ENCODE measurements at places on chromosomes 7 and 10.

DNA sequence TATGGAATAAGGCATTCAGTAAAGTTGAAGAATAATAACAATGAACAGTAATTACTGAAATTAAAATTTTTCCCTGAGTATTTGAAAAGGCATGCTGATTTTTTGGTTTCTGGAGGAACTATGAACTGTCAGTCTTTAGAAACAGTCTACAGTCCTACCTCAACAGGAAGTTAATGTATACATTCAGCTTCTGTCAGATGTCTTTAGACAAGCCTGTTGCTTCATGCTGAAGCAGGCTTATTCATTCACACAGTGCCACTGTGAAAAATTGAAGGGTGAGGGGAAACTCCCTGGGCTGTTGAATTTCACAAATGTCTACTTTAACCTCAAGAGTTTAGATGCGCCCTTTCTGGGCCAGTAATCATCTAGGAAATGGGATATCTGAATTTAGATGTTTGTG is 3.5 kb downstream of the NRF1 start:
- peak; percentile 90 for DNase-seq

- no peak for DNase-seq
These were observed 1.0 kb downstream of the TMEM176B start for GRCh38 chr7:150799156-150799555.

- DNase-seq = no peak
These were observed 7.0 kb downstream of the TAX1BP1 start for GRCh38 chr7:27746978-27747377.

DNA sequence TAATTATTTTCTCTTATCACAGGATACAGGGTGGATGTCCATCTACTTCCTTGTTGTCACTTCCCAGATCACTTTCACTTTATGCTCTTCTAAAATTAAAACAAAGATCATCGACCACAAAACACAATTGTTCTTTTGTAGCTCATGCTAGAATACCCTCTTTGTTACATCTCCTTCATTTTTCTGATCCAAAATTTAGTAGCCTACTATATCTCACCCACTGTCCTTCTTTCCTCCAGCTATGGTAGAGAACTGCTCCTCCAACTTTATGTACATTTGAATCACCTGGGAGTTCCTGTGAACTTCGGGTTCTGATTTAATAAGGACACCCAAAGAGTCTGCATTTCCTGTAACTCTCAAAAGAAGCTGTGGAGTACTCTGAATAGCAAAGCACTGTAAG is 1.2 kb upstream of the AHR start:
- no peak for DNase-seq

DNA sequence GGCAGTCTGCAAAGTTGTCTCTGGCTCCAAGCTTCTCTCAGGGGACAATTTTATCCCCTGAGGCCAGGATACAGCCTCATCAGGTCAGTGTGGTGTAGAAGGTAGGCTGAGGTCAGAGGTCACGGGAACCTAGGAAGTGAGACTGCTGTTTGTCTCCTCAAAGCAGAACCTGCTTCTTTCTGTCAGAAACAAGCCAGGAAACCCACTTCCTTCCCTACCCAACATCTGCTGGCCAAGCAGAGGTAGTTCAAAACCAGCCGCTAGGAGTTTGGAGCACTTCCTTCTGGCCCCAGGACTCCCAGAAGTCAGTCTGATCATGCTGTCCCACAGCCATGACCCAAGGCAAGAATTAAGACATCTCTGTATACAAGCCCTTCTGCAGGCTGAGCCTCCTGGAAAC is 12.2 kb downstream of the CLRN3 start:
- DNase-seq = peak; percentile 82

- DNase-seq = no peak
These were observed 323.3 kb upstream of the ZNF32 start for GRCh38 chr10:43971981-43972380.

GRCh38 chr7:22357311-22358175 is 589 bp upstream of the RAPGEF5 start:
- no peak for DNase-seq

- peak; percentile 80 for DNase-seq
These were observed 171.2 kb downstream of the PRKAG2 start for GRCh38 chr7:151705636-151706276.

GRCh38 chr7:48964074-48964473 is 39.7 kb downstream of the CDC14C start:
- DNase-seq = peak; percentile 20

DNA sequence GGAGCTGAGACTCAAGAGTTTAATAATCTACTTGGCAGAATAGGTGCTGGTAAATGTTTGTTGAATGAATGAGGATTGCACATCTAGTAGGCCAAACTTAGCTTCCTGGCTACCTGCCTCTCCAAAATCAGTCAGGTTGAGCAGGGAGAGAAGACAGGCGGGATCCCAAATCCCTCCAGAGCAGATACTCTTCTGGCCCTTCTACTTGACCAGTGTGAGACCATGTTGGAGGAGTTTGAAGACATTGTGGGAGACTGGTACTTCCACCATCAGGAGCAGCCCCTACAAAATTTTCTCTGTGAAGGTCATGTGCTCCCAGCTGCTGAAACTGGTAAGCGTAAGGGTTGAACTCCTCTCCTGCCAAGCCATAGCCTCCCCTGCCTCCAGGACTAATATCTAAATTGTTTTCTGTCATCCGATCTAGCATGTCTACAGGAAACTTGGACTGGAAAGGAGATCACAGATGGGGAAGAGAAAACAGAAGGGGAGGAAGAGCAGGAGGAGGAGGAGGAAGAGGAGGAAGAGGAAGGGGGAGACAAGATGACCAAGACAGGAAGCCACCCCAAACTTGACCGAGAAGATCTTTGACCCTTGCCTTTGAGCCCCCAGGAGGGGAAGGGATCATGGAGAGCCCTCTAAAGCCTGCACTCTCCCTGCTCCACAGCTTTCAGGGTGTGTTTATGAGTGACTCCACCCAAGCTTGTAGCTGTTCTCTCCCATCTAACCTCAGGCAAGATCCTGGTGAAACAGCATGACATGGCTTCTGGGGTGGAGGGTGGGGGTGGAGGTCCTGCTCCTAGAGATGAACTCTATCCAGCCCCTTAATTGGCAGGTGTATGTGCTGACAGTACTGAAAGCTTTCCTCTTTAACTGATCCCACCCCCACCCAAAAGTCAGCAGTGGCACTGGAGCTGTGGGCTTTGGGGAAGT is 2.2 kb upstream of the MBLAC1 start:
- no peak for DNase-seq

DNA sequence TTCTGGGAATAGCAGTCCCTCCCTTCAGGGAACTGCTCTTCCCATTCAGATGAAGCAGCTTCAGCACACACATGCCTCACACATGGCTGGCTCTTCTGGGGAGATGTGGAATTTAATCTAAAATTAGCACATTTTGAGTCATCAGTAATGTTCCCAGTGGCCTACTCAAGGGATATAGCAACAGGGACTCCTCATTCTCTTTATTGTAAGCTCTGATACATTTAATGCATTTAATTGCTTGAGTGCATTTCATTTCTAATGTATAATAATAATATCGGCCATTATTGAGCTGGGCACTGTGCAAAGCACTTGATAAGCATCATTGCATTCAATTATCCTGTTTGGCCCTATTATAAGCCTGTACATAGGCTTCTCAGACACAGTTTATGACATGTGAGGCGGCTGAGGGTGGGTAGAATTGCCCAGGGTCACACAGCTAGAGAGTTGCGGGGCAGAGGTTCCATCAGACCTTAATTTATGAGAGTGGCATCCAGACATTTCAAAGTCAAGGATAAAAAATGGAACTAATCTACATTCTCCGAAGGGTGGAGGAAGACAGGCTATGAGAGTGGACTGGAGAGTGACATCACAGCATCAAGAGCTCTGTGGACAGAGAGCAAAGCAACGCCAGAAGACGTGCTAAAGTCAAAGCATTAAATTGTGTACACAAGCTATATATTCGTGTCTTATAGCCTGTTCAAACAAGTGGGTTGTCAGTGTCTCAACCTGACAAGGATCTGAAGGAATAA is 76.8 kb downstream of the LANCL2 start:
- DNase-seq = no peak

GRCh38 chr7:27095050-27095896 is 527 bp downstream of the HOXA1 start:
- DNase-seq = peak; percentile 77

DNA sequence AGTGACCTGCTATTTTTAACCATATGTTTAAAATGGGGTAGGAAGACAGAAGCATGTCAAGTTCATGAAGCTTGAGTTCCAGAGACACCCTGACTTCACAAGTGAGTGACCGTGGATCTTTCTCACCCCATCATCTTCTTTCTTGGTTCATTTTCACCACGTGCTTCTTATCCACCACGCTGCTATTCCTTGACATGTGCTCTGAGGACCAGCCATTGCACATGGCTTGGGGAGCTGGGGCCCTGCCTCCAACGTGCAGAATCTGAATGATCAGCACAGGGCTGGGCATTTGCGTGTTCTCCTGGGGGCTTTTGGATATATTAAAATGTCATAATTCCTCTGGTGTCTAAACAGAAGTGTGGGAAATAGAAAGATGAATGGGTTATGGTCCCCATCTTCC is 25.0 kb upstream of the GTPBP4 start:
- no peak for DNase-seq

DNA sequence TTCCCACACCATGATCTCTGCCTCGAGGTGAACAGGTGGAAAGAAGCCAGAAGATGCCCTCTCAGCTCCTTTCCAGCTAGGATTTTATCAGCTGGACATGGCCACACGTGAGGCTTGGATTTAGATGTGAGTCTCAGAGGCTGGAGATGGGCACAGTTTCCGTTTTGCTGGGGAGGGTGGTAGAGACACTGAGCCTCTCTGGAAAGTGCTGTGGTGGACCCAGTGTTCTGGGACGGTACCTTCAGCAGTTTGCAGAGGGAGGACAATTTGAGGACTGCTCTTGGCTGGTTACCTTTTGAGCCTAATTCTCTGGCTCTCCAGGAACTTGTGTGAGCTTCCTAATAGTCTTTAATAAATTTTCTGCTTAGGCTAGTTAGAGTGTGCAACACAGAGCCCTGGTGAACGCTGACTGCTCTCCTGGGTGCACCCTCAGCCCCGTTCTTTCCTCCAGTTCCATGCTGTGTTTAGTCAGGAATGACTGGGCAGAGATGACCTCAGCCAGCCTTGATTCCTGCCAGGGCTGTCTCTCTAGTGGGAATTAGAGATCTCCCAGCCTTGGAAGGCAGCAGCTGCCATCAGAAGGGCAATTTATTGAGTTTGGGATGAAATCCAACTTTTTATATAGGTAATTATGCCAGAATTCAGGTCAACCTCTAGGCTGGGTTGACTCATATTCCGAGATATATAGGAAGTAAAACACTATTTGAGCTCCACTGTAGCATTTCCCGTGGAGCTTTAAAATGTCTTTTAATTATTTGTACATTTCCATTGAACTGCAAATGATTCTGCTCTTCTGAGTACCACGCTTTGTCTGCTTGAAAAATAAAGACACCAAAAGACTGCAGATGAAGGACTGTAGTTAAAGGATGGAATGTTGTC is 103.9 kb downstream of the GATA3 start:
- no peak for DNase-seq

DNA sequence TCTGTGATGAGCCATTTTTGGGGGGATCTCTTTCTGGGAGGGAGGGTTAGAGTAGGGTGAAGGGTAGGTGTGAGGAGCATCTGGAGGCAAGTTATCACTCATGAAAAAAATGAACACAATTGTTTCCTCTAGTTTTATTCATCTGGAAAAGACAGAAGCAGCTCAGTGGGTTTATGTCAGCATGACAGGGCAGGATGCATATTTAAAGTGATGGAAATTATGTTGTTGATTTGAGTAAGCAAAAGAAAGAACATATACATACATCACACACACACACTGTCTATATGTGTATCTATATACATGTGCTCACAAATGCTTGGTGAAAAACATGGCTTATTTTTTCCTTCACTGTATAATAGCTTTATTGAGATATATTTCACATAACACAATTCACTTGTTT is 114.2 kb downstream of the ADCY1 start:
- DNase-seq = no peak

- no peak for DNase-seq
These were observed 191.3 kb upstream of the KAT6B start for GRCh38 chr10:74634995-74635536.

DNA sequence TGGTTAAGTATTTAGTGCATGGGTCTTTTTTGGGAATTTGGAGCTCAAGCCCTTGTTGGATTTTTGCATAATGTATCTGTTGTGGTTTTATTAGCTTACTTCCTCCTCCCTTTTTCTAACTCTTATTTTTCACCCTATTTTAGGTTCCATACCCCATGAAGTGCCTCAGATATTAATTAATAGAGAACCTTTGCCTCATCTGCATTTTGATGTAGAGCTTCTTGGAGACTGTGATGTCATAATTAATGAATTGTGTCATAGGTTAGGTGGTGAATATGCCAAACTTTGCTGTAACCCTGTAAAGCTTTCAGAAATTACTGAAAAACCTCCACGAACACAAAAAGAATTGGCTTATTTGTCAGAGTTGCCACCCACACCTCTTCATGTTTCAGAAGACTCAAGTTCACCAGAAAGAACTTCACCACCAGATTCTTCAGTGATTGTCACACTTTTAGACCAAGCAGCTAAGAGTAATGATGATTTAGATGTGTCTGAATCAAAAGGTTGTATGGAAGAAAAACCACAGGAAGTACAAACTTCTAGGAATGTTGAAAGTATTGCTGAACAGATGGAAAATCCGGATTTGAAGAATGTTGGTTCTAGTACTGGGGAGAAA is 28.0 kb downstream of the SIRT1 start:
- no peak for DNase-seq

GRCh38 chr7:154566877-154567276 is 436.0 kb downstream of the PAXIP1 start:
- DNase-seq = no peak

- no peak for DNase-seq
These were observed 50.8 kb upstream of the IFRD1 start for GRCh38 chr7:112399501-112399900.

- no peak for DNase-seq
These were observed 5.8 kb downstream of the USP54 start for GRCh38 chr10:73585327-73585726.

GRCh38 chr7:156999958-157000726 is 10.3 kb downstream of the MNX1 start:
- DNase-seq = no peak

- no peak for DNase-seq
These were observed 94.4 kb upstream of the SEMA3C start for GRCh38 chr7:81013083-81013817.

DNA sequence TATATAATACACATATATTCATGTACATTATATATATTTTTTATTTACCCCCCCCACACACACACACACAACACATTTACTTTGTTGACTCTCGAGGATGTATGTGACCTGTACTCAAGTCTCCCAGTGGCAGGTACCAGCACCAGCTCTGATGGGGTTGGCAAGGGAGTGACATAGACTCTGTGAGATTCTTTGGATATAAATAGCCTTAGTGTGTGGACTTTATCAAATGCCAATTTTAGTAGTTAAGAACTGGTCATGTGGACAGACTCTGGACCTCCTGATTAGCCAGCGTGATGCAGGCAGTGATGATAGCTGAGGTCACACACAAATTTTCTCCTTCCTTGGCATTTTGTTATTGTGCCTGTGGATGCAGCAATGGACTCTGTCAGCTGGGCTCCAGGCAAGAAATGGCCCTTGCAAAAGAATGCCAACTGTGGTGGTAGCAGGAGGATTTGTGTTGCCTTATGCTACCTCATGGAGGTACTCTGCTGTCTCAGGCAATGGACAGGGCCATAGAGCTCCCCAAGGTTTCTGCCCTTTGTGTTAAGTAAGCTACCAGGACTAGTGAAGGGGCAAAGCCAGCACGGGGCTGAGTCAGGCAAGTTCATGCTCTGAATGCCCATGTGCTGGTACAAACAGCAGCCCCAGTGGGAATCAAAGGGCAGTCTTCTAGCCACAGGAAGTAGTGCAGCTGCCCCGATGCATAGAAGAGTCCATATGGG is 224.6 kb upstream of the ZWINT start:
- DNase-seq = no peak
